ENCODE measurements at places on chromosomes 2 and 18.
A peak's percentile ranks its signal among the peaks of the same experiment; 100 is the strongest.

DNA sequence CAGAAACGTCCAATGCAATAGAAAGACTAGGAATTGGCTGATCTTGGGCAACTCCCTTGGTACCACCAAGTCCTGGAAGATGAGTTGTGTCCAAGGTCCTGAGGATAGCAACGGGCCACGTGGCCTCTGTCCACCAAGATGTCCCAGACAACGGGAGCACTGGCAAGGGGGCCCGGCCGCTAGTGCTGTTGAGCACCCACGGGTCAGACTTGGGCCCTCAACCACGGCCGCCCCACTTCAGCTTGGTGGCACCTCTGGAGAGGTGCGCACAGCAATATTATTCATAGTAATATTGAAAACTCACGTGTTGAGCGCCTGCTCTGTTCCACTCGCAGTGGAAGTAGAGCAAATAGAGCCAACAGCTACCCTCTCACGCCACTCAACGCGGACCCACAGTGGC is 19.0 kb downstream of the PASK start:
- DNase-seq = no peak

DNA sequence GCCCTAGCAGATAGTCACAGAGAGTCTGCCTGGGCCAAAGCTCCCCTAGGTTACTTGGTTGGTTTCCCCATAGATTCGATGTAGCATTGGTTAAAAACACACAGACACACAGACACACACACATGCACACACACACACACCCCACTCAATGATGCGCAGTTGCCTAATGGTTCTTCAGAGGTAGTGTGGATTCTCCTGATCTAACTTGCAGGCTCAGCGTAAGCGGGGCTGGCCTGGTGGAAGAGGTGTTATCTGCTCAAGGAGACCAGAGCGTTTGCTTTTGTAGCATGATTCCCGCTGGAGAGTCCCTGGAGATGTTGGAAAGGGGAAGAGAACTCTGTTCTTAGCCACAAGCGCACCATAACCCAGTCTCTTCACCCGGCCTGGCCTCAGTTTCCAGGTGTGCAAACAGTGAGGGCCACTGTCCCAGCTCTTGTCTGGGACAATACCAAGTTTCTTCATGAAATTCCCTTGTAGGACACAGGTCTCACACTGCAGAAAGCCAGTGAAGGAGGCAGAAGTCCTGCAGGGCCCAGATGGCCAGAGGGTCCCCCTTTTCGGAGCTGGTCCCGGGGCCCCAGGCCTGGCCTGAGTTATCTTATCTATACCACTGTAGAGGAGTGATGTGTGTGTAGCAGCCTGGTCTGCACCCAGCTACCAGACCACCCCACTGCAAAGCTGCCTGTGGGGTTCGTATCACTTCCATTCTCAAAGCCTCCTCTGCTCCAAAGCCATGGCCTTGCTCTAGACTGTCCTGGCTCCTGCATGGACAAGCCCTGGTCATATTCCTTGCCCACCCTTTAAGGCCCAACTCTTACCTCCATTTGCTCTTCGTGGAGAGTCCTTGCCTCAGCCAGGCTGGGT is 3.7 kb downstream of the ACKR3 start:
- DNase-seq = no peak

DNA sequence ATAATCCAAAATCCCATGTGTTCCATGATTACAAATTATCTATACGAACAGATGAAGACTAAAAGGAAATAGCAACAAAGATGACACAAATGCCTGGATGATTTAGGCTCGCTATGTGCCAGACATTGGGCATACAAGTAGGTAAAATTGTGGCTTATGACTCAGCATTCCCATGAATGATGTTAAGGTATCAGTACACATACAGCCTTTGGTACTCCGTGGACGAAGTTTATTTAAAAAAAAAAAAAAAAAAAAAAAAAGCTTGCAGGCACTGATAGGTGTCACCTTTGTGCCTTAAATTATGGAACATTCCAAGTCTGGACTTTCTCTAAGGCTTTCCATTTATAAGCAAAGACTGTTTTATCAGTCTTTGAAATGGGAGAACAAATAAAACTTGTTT is 2.7 kb downstream of the CHAC2 start:
- DNase-seq = no peak

GRCh38 chr2:129741623-129742022 is 237.8 kb upstream of the RAB6C start:
- DNase-seq = no peak

DNA sequence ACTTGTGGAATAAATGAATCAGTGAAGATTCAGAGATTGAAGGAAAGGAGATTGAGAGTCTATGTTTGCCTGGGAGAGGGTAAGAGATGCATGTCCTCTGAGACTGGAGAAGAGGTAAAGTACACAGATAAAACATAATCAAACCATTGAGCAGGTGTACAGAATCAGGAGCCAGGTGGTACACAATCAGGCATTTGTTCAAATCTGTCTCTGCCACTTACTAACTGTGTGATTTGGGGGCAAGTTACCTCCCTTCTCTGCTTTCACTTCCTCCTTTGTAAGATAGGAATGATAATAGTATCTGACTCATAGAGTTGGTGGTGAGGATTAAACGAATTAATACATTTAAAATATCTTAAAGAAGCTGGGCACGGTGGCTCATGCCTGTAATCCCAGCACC is 94.0 kb downstream of the CDK15 start:
- DNase-seq = no peak

- no peak for DNase-seq
Measured at GRCh38 chr2:144701259-144701658, 181.3 kb upstream of the ZEB2 start.

- no peak for DNase-seq
Measured at GRCh38 chr2:13018490-13018889, 301.8 kb downstream of the TRIB2 start.

GRCh38 chr2:239267288-239267951 is 133.4 kb downstream of the HDAC4 start:
- peak; percentile 84 for DNase-seq

- DNase-seq = no peak
Measured at GRCh38 chr18:69599377-69599776, 198.7 kb downstream of the DOK6 start.

GRCh38 chr2:68000170-68000825 is 62.5 kb downstream of the C1D start:
- no peak for DNase-seq

- no peak for DNase-seq
Measured at GRCh38 chr2:238868616-238869292, 20.9 kb downstream of the TWIST2 start.

GRCh38 chr2:86000131-86000937 is 105.4 kb downstream of the POLR1A start:
- peak; percentile 71 for DNase-seq

- no peak for DNase-seq
Measured at GRCh38 chr2:241417626-241418025, 61.5 kb downstream of the FARP2 start.

- DNase-seq = no peak
Measured at GRCh38 chr2:27185331-27186026, 26.4 kb upstream of the ATRAID start.

DNA sequence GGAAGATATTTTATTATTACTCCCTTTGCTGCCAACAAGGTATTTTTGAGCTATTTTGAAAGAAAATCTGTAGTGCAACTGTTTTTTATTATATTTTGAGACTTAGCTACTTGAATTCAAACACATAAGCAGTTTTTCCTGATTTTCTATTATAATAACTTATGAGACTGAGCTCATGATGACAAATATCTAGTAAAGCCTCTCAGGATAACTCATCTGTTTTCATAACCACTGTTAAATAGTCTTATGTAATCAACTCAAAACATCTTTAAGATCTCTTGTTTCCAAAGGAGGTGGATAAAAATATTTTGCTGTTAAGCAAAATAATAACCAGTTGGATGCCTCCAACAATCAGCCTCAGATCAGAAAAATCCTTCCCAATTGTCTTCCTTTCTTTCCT is 21.9 kb upstream of the PPP1CB start:
- no peak for DNase-seq

- no peak for DNase-seq
Measured at GRCh38 chr2:201016859-201017258, 53.4 kb upstream of the ORC2 start.

- DNase-seq = no peak
Measured at GRCh38 chr2:239021651-239022436, 174.0 kb downstream of the TWIST2 start.

GRCh38 chr18:46335534-46336101 is 231.4 kb downstream of the HAUS1 start:
- no peak for DNase-seq

- DNase-seq = no peak
Measured at GRCh38 chr2:177651833-177652232, 259.3 kb downstream of the AGPS start.

GRCh38 chr18:78240627-78241252 is 738.9 kb upstream of the SALL3 start:
- DNase-seq = no peak

GRCh38 chr2:60268661-60269060 is 284.8 kb downstream of the BCL11A start:
- no peak for DNase-seq

- DNase-seq = no peak
Measured at GRCh38 chr2:203155406-203155805, 83.4 kb upstream of the CYP20A1 start.

- DNase-seq = no peak
Measured at GRCh38 chr2:5849562-5849961, 157.4 kb downstream of the SOX11 start.
